Brain microvascular endothelial cell (primary cell): ENCODE measurements at places on chromosomes 3 and 15.
A peak's percentile ranks its signal among the peaks of the same experiment; 100 is the strongest.

- DNase-seq: no peak
Observed at GRCh38 chr15:88035381-88035780, 221.2 kb downstream of the NTRK3 start.

GRCh38 chr3:160945336-160945735 lies 159.8 kb downstream of the B3GALNT1 start:
- DNase-seq: no peak

GRCh38 chr3:44416031-44417030 lies 61.1 kb downstream of the ZNF445 start:
- DNase-seq: no peak

GRCh38 chr15:90086868-90087268 lies 15.4 kb downstream of the IDH2 start:
- DNase-seq: no peak

- peak; percentile 42 for DNase-seq
Observed at GRCh38 chr3:165854696-165855095, 17.5 kb upstream of the BCHE start.

- no peak for DNase-seq
Observed at GRCh38 chr15:90423801-90424319, 35.8 kb downstream of the IQGAP1 start.

GRCh38 chr15:41730543-41730942 lies 43.7 kb upstream of the MAPKBP1 start:
- no peak for DNase-seq

GRCh38 chr15:62153228-62153627 lies 11.9 kb downstream of the C2CD4B start:
- no peak for DNase-seq

GRCh38 chr15:70271422-70272088 lies 173.8 kb upstream of the TLE3 start:
- DNase-seq: peak; percentile 98

DNA sequence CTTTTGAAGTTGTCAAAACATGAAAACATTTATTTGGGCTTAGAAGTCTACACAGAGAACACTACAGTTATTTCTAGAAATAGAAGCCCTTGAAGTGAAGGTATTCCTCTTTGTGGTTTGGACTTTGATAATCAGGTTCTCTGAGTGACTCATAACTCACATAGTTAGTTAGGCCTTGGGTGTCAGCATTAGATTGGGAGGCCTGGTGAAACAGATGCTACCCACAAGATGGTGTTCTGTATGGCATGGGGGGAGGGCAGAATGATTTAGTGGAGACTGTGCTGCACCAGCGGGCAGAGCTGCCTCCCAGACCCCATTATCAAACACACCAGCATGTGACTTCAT lies 108.9 kb upstream of the ETV5 start:
- no peak for DNase-seq

DNA sequence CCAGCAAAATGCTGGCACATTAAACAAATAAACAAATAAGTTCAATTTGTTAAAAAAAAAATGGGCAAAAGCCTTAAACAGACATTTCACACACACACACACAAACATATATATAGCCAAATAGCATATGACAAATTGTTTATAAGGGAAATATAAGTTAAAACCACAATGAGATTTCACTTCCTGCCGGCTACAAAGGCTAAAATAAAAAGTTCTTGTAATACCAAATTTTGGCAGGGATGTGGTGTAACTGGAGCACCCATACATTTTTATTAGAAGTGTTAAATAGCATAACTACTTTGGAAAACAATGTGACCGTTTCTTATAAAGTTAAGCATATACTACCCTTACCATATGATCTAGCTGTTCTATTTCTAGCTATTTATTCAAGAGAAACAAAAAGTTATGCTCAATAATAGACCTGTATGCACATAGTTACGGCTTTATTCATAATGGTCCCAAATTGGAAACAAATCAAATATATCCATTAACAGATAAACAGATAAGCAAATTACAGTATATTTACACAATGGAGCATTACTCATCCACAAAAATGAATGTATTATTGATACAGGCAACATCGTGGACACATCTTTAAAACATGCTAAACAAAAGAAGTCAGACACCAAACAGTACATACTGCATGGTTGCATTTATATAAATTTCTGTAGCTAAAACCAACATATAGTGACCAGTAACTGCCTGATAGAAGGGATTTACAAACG lies 93.9 kb downstream of the EOMES start:
- no peak for DNase-seq

DNA sequence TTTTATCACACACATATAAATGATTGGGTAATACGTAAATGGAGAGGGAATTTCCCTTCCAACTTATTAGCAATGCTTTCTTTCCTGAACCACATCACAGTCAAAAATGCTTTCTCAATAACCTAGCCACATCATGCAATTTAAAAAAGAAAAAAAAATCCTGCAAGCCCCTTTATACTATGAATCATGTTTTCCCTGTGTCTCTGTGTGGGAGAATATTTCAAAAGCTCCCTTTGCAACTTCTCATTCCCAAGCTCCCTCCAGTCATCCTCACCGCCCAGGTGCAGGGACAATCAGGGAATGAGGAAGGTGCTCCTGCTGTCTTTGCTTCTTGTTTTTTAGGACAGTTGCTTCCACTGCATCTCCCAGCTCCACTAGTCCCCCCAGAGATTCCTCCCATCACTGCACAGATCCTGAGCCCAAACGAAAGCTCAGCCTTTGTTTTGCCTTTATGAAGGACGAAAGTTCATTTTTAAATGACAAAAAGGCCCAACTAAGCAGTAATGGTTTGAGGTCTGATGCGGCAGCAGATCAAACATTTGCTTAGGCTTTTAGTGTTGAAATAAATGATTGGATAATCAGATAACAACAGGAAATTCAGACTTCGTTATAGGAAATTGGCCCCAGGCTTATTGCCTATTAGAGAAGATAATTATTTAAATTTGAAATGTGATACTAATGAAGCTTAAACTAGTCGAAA lies 47.8 kb upstream of the ADGRG7 start:
- no peak for DNase-seq

DNA sequence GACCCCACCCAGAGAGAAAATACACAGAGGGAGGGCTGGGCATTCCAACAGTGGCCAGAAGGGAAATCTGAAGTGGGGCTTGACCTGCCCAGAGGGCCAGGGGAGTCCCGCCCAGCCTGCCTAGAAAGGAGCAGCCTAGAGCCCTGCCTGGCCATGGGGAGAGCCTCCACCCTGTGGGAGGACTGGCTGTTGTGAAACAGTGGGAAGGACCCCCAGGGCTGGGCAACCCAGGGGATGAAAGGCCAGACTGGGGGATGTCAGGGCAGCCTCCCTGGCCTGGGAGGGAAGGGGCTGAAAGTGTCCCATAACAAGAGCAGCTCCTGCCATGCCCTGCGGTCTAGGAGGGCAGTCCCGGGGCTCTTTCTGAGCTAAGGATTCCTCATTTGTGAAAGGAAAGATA lies 69.0 kb downstream of the SLC12A8 start:
- DNase-seq: no peak

DNA sequence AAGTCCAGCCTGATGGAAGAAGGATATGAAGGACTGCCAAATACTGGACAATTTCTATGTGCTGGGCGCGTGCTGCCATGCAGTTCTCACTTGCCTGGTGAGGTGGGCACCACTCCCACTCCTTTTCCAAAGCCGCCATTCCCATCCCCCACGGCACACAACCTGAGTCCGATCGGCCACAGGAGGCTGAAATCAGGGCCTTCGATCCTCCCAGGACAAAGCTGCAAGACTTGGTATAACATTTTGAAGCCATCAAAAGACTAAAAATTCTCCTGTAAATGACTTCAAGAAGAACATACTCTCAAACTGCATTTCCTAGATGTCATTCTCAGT lies 3.1 kb upstream of the MAP6D1 start:
- DNase-seq: no peak

- no peak for DNase-seq
Observed at GRCh38 chr3:82293867-82294266, 532.4 kb upstream of the GBE1 start.

GRCh38 chr15:68411343-68411675 lies 20.7 kb downstream of the ITGA11 start:
- no peak for DNase-seq

GRCh38 chr15:65752151-65752700 lies 39.9 kb downstream of the DENND4A start:
- DNase-seq: peak; percentile 14

- peak; percentile 79 for DNase-seq
Observed at GRCh38 chr3:129316248-129317013, 37.8 kb downstream of the HMCES start.

DNA sequence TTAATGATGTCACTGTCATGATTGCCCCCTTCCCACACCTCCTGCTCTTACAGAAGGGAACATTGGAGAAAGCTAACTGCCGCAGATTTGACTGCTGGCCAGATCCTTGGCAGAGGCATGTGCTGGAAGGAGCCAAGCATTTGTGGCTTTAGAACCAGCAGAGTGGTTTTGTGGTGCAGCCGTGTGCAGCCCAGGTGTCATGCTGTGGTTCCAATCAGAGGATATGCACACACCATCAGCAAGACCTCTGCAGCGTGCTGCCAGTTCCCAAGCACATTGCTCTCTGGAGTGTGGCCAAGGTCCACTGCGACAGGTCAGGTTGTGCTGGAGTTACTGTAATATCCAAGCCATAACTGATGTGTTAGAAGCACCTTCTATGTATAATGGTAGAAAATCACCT lies 61.6 kb downstream of the OTOL1 start:
- DNase-seq: no peak

DNA sequence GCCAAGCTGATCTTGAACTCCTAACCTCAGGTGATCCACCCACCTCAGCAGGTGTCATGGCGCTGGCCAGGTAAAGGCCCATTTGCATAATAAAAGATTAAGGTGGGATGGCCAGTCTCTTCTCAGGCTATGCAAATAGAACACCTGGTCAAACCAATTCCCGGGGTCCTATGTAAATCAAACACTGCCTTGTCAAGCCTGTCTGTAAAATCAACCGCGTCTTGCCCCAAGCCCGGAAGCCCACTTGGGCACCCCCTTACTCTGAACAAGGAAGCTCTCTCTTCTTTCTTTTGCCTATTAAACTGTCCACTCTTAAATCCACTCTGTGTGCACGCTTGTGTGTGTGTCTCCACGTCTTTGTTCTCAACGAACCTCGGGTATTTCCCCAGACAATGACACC lies 13.0 kb upstream of the POC1A start:
- no peak for DNase-seq

DNA sequence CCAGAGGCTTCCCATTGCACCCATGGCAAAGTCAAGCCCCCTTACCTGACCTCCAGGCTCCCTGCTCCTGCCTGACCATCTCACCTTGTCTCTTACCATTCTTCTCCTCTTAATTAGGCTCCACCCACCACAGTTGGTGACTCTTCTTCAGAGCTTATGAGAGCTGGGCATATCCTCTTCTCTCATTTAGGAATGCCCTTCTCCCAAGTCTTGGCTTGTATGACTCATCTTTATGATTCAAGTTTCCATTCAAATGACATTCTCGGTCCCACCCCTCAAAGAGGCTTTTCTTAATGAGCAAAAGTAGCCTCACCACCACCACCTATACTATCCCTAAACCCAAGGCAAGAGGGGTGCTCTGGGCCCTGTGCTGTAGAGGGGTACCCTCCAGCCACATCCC lies 55.3 kb upstream of the NUDT16 start:
- no peak for DNase-seq

DNA sequence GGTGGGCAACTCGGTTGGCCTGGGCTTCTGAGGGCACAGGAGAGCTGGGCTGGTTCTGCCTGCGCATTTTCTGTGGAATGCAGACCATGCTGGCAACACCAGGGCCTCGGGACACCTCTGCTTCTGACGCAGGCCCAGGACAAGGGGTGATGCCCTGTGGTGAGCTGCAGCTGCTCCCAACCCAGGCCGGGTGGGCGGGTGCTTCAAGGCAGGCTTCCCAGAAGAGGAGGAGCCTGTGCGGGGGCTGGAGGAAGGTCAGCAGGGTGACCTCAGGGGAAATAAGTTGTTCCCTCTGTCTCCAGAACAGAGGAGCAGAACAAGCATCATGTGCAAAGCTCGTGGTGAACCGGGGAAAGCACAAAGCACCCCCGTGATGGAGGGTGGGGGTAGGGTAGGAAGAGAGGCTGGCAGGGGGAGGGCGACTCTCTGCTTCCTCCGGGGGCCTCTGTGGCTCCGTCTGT lies 11.0 kb upstream of the PLXNA1 start:
- peak; percentile 33 for DNase-seq

DNA sequence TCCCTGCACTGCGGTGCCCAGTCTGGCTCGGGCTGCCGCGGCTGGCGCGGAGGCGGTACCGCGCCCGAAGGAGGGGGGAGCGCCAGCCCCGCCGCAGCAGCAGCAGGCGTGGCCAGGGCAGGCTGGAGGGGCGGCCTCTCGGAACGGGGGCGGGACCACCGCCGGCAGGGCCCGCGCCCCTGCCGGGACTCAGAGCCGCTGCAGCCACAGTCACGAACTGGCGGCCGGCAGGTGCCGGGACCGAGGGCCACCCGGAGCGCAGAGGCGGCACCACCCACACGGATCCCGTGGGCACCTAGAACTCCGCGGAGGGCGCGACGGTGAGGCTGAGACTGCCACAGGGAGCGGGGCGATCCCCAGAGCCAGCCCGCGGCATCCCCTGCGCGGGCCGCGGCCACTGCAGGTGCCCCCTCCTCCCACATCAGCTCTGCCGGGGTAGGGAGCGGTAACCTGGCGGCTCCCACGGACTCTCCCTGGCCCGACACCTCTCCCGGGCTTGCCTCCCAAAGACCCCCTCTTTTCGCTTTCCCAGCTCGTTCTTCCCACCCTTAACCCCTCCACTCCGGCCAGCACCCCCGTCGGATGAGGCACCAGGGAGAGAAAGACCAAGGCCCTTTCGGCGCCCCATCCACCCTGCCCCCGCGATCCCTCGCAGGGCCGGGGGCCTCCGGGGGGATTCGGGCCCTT lies at the start of gene VWA5B2:
Gene VWA5B2, plus strand, starts transcription at position 192 of the 687 bp plus-strand sequence. CDS start 944 bp downstream, outside the sequence.
- no peak for DNase-seq

- DNase-seq: no peak
Observed at GRCh38 chr15:92670621-92671020, 15.0 kb upstream of the FAM174B start.

DNA sequence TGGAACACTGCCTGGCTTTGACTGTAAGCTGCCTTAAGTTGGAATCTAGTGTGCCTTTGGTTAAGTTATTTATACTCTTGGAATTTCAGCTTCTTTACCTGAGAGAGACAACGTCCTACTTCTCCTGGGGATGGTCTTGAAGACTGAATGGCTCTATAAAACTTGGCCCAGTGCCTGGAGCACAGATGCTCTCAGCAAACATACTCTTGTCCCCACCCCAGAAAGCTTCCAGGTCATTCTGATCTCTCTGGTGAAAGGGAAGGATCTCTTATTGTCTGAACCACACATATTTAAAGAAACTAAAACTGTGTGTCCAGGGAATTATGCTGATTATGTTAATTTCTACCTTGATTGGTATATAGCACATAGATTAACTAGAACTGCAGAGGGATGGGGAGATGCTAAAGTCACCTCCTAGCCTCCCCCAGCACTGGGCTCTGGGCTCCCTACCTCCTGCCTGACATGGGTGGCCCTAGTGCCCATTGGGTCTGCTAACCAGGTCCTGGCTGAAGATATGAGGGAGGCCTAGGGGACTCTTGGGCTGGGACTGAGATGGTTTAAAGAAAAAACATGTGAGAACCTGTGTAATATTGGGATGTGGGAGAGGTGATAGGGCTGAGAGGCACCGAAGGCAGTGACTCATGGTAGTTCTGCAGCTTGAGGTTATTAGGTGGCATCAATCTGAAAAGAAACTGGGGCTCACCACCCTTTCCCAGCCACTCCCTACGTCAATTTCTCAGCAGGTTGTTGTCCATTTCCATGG lies 171.0 kb downstream of the RPLP1 start:
- DNase-seq: no peak

GRCh38 chr3:177431525-177432176 lies 234.4 kb upstream of the TBL1XR1 start:
- no peak for DNase-seq

GRCh38 chr3:89565098-89565497 lies 457.7 kb downstream of the EPHA3 start:
- DNase-seq: peak; percentile 45
